ENCODE measurements at places on chromosomes 7 and 10.

DNA sequence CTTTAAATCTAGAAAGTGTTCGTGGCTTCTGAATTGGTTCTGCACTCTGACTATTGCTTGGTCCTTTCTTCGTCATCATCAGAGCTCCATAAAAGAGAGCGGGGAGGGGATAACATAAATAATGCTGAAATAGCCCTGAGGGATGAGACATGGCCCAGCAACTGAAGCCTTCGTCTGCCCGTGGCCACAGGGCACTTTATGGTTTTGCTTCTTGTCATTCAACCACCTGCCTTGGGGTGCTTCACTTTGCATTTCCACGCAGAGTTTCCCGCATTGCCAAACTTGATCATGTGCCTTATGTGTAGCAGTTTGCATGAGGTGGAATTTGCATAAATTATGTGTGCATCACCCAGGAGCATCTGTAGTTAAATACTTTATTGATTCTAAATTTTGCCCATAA lies 15.9 kb downstream of the GSTO2 start:
- no peak for DNase-seq

DNA sequence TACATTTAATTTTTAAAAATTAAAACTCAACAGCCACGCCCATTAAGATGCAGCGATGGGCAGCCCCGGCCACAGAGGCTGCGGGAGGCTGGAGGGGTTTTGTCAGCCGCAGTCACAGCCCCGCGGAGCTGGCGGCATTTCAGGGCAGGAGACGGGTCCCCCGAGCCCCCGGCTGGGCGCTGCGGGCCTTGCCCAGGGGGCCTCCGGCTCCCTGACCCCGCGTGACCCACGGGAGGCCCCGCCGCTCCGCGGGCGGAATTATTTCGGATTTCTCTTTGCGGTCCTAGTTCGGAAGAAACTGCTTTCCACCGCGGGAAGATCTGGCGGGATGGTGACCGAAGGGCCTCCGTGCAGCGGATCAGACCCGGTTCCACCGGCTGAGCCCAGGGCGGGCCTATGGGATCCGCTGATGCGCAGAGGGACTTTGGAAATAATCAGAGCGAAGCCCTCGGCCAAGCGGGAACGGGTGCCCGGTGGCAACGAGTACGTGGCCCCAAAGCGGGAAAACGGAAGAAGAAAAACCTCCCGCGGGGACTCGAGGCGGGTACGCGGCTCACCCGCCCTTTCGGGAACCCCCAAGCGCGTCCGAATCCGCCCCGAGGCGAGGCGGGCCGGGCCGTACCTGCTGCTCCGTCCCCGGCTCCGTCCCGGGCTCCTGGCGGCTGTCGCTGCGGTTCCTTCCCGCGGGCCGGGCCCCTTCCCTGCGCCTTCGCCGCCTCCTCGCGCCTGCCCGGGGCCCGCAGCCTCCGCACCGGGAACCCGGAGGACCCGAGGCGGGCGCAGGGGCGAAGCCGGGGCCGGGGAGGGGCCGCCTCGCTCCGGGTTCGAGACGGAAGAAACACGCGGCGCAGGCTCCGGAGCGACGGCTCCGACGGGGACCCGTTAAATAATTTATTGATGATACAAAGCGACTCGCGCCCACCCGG lies 1.7 kb downstream of the NKX6-2 start:
- no peak for DNase-seq

DNA sequence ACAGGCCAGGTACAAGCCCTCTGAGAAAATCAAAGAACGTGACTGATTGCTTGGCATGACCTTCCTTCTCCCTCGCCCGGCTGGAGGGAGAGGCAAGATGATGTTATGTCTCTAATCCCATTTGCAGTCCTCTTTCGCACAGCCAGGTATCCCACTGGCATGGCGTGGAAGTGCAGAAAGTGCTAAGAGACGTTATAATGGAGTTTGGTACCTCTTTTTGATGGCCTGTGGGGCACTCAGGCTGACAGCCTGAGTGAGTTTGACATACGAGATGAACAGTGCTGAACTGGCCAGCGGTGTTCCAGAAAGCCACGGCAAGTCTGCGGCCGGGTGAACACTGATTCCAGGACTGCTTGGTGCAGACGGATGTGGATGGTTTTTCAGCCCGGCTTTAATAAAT lies 241.6 kb downstream of the RAB11FIP2 start:
- DNase-seq = no peak

- no peak for DNase-seq
Observed at GRCh38 chr7:95041031-95041430, 133.6 kb downstream of the PPP1R9A start.

DNA sequence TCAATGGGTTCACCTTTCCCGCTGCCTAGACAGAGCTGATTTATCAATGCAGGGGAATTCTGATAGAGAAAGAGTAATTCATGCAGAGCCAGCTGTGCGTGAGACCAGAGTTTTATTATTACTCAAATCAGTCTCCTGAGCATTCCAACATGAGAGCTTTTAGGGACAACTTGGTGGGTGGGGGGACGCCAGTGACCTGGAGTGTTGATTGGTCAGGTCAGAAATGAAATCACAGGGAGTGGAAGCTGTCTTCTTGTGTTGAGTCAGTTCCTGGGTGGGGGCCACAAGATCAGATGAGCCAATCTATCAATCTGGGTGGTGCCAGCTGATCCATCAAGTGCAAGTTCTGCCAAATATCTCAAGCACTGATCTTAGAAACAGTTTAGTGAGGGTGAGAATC lies 99.0 kb upstream of the CAV2 start:
- no peak for DNase-seq

DNA sequence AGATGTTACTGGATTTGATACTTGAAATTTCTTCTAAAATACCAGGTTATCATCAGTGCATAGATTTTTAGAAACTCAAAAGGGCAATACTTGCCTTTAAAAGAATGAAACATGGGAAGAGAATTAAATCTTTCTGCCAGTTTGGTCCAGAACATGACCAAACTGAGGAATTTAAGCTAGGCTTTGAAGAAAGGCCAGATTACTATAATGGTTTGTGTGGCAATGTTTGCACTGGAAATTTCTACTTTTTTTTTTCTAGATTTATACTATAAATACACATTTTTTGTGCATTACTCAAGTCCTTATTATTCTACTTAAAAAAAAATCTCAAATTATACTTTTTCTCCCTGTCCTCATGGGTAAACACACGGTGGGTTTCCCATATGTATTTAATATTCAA lies 9.2 kb downstream of the MKX start:
- no peak for DNase-seq

- DNase-seq = peak; percentile 19
Observed at GRCh38 chr10:4034907-4035598, 250.0 kb upstream of the KLF6 start.

DNA sequence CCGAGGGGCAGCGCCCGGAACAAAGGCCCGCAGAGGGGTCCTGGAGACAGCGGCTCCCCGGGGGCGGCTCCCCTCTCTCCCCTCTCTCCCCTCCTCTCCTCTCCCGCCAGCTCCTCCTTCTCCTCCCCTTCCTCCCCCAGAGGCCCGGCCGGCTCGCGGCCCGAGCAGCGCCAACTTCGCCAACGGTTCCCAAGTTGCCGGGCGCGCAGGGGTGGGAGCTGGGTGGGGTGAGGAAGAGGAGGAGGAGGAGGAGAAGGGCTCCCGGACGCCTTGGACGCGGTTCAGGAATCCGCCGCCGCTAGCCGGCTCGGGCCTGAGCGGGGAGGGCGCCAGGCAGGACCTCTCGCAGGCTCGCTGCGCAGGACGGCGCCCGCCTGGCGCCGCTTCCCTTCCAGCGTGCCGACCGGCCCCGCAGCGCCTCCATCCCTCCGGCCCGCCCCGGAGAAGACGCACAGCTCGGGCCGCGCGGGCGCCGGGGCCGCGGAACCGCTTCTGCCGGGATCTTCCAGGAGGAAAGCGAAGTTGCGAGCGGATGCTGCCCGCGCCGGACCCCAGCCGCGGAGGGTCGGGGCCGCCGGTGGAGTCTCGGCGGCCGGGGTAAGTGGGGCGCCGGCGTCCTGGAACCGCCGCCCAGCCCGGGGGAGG lies at the start of gene CHST3:
Gene CHST3, plus strand, starts transcription at position 298 of the 645 bp plus-strand sequence. CDS start 41,448 bp downstream, outside the sequence.
- peak; percentile 48 for DNase-seq

DNA sequence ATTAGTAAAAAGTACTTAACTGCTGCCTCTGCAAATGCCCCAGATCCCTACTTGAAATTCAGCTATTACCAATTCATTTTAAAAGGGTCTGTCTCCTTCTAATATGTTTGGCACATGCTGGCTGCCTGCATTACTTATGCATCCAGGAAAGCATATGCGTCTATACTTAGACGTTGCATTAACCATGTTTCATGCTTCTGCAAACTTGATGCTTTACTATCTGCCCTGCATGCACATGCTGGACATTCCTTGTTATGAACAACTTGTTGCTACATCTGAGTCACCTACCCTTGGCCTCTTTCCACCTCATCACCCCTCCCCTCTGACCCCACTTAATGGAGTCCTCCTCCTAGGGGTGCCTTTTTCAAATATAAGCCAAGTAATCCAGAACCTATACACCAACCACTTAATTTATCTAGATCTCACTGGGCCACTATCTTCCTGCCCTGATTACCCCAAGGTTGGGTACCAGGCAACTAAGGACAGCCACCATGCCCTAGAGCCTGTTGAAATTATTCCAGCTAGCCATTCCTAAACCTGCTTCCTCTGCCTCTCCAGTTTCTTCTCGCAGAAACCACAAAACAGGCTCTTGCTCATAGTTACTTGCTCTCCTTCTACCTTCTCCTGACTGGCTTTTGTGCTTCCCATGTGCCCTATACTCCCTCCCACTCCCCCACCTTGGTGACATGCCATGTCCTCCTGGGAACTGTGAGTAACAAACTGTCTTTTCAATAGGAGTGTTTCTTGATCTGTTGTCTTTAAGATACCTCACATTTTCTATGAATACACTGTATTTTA lies 1187.9 kb downstream of the REEP3 start:
- DNase-seq = no peak

GRCh38 chr7:132756484-132756990 lies 180.3 kb upstream of the PLXNA4 start:
- DNase-seq = no peak

DNA sequence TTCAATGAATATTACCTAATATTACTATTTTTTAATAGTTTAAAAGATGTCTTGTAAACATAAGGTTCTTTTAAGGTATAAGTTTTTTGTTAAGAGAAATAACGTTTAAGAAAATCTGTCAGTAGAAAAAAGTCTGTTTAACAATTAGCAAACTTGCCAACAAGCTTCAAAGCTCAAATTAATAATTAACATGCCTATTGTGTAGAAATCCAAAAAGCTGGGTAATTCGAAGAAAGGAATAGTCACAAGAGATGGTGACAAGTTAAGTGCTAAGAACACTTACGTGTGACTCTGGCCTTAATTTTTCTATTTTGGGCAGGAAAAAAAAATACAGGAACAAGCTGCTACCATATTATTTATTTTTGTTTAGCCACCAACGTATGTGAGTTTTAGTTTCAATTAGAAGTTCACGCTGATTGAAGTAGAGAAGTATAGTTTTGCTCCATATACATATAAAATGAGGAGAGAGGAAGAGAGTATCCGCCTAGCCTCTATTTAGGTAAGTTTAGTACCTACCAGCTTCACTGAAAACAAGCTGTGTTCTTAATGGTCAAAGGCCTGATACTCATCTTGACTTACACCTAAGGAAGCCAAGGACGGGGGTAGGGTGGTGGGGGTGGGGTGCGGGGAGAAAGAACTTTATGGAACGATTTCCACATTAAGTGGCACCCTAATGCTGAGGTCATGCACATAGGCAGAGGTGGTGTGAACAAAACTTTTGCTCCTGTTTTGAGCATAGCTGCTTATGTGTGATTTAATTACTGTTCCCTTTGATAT lies 43.4 kb upstream of the AGBL3 start:
- no peak for DNase-seq

DNA sequence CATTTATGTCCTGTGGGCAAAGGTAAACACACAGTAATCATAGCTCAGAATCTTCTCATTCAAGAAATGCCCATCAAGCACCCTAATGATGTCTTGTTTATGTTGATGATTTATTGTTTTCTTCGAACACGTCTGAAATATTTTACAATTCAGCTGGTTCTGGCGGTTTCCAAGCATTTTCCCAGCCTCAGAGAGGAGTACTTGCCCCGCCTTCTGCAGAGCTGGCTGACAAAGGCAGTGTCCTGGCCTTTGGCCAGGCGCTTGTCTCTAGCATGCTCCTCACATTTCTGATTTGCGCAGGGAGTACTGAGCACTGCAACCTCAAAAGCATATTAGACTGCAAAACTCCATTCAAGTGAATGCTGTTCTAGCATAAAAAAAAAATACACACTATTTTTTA lies 314.2 kb upstream of the GNAI1 start:
- peak; percentile 48 for DNase-seq

GRCh38 chr7:46368871-46369270 lies 447.8 kb upstream of the IGFBP3 start:
- DNase-seq = no peak

GRCh38 chr10:63166742-63167258 lies 33.7 kb downstream of the NRBF2 start:
- peak; percentile 51 for DNase-seq

- no peak for DNase-seq
Observed at GRCh38 chr7:29859524-29860185, 53.3 kb downstream of the WIPF3 start.

DNA sequence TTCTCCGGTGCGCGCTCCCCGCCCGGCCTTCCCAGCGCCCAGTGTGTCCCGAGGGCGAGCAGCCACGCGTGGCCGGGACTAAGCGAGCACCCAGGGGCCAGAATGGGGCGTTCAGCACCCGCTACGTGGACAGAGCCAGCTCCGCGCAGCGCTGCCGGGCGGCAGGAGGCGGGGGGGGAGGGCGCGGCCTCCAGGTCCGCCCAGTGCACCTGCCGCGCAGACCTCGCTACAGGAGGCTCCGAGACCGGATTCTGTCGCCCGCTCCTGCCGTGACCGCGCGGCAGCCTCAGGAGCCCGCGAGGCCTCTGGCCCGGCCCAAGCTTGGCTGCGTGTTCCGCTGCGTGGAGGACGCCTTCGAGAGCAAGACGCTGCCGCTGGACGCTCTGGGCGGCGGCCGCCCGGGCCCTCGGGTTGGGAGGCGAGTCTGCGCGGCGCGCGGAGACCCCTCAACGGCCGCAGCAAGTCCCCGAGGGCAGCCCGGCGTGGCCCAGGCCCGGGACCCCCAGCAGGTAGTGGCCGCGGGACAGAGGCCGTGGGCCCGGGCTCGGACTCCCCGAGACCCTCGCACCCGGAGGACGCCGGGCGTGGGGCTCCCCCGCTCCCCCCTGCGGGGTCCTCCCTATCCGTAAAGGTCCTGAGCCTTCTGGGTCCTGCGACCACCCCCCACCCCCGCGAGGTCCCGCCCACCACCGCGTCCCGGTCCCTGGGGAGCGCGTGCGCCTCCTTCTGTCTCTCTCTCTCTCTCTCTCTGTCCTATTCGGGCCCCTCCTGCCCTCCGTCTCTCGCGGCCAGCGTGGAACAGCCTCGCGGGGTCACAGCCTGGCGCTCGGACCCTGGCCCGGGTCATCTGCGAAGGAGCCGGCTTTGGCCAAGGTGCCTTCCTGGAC lies 904 bp upstream of the DPYSL4 start:
- DNase-seq = no peak

GRCh38 chr10:43855667-43856210 lies 207.1 kb upstream of the ZNF32 start:
- DNase-seq = no peak

- DNase-seq = no peak
Observed at GRCh38 chr7:79529214-79529880, 75.9 kb upstream of the MAGI2 start.

GRCh38 chr7:143284591-143285469 lies at the start of gene TMEM139:
TSS of gene TMEM139 (plus strand) at chr7:143284958. CDS start at chr7:143285958, 1,000 bp downstream.
- DNase-seq = no peak

Measured in GM04504 (cell line).